HTR-8/SVneo (cell line): ENCODE measurements at places on chromosomes 5 and 9.
A peak's percentile ranks its signal among the peaks of the same experiment; 100 is the strongest.

DNA sequence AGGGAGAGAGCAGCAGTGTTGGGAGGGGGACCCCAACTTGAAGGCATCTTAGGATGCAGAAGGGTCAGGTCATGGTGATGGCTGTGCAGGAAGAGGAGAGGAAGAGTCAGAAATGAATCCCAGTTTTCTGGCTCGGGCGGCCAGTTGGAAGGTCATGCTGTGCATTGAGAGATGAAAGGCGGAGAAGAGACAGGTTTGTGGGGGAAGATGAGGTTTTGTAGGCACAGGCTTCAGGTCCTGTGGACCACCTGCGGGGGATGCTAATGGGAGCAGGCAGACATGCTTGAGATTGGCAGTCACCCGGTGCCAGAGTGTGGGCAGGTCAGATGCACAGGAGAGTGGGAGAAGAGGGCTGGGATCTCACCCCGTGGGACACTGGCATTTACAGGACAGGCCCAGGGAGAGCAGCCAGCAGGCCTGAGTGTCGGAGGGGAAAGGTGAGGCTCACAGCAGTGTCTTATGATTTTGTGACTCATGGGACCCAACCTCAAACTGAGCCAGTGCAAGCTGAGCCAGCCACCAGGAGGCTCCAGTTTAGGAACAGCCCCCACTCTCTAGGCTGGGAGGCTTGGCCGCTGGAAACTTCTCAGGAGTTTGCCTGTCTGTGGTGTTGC lies 17.5 kb downstream of the STXBP1 start:
- DNase-seq: no peak

DNA sequence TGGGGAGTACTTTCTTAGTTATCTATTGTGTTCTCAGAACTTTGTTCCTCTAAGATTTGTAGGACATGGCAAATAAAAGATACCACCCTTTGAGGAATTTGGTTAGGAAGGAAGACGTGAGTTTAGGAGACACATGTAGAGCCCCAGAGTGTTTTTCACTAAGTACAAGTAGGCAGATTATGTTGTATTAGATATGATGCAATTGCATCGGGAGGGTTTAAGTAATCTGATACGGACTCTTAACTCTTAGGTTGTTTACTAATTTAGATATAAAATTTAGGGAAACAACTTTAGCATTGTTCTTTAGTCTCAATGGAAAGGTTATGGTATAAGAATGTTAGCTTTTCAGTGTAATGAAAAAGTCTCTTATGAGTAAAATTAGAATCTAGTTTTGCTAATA lies 84.4 kb downstream of the TRIO start:
- DNase-seq: no peak

GRCh38 chr5:151097061-151097460 lies 16.2 kb upstream of the TNIP1 start:
- DNase-seq: no peak

GRCh38 chr9:125343518-125344275 lies 82.1 kb downstream of the GAPVD1 start:
- no peak for DNase-seq

- no peak for DNase-seq
Observed at GRCh38 chr5:69004676-69005075, 89.1 kb upstream of the SLC30A5 start.

DNA sequence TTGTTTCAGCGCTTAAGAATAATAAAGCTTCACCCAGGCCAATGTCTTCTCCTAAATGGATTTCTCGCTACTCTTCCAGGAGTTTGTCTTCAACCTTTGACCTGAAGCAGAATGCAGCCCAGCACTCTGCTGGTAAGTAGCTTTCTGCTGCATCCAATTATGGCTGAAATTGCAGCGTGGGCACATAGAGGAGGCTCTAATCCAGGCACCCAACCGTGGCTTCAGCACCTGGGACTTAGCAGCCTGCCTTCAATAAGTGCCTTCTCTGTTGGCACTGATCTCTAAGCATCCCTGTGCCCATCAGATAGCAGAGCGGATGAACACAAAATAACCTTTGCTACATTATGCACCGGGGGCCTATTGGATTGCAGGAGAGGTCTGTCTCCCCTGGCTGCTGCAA lies 105.2 kb downstream of the TRIM32 start:
- no peak for DNase-seq

DNA sequence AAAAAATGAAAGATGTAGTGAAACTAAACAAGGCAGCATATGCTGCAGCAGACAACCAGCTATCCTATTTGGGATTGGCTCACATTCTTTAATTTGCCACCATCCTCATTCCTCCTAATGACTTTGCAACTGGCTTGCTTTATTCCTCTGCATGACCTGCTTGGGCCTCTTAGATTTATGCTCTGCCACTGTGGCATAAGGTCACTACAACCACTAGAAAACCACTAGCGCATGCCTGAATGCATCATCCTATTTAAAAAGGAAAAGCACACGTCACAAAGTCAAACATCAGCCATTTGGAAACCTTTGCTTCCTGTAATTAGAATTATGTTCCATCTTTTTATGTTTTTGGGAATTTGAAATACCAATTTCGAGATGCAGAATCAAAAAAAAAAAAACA lies 40.8 kb upstream of the CCDC152 start:
- no peak for DNase-seq

DNA sequence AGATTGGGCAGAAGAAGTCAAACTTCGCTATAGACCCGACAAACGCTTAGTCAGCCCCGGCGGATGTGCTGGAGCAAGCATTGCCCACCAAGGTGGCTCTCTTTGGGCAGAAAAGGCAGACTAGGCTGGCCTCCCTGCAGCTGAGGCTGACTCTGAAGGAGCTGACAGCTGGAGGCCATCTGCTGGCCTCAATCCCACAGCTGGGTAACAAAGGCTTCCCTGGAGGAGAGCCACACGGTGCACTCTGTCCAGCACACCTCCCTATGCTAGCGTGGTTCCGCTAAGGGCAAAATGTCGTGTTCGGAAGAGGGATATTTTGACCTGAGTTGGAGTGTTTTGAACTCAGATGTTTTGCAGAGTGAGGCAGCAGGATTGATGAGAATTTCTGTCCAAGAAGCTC lies 103.5 kb upstream of the PTCH1 start:
- no peak for DNase-seq

DNA sequence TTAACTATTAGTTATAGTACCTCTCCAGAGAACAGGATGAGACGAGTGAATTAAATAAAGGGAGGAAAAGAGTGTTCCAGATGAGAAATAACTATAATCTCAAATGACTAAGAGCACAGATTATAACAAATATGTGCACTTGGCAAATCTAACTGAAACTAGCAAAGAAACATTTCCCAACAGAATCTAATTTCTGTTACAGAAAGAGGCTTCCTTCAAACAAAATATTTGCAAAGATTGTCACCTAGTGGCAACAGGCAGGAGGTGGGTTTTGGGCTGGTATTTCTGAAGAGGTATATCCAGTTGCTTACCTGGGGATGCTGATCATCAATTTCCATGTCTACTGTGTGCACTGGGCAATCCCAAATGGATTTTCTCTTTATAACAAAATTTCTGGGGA lies 5.6 kb upstream of the SPDL1 start:
- no peak for DNase-seq

DNA sequence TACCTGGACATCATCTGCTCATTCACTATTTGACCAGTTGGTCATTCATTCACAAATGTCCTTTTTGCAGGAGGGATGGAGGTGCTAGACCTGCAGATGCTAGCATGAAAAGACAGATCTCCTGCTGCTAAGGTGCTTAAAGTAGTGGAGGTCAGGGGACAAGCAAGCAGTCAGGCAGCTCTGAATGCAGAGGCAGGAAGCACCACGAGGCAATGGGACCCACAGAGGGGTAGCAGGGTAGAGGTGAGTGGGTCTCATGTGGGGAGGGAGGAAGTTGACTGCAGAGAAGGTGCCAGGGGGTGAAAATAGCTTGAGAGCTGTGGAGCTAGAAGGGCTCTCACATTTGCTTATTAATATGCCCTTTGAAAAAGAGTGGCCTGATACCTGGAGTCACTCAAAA lies 25.2 kb downstream of the FXN start:
- no peak for DNase-seq

DNA sequence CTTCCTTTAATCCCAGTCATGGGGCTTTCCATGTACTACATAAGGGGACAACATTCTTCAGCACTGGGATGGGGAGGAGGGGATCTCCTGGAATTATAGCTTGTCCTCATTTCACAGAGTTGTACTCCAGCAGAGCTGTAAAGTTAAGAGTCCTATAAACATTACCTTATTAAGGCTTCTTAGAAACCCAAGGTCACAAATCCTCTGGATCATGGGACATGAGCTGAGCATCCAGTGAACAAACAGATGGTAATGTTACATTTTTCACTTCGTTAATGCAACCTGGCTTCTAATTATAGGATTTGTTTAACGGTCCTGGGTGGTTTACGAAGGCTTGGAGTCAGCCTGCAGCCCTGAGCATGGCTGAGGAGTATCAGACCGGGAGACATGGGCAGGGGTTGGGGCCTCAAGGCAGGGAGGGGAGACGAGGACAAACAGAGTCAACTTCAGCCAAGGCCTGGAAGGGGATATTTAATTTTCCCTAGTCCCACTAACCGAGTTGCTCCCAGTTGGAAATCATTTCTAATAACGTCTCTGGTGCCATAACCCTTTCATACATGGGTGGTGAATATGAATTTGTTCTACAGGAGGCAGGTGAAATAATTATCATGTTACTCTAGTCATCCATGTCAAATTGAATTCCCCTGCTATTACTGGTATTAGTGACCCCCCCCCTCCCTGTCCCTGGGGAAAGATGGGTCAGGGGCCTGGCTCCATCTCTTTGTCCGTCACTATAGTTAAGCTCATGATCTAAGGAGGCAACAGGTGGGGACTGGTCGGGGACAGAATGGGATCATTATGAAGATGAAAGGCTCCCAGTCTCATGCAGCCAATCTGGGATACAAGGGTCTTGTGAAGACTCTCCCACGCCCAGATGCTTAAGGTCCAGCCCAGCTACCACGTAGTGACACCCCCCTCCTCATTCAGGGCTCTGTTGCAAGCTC lies 10.7 kb upstream of the IL17B start:
- no peak for DNase-seq

DNA sequence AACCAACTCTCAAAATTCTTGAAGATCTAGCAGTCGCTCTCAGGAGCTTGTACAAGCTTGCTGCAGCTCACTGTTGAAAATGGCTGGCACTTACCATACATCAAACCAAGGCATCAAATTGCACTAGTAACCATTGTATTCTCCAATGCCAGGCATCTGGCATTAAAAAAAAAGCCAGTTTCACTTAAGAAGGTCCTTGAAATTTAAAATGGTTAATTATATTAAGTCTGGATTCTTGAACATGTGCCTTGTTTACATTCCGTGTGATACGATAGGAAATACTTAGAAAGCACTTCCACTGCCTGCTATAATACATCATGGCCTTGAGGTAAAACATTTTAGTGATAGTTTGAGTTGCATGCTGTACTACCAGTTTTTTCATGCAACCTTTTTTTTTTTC lies 300.7 kb downstream of the KDM4C start:
- DNase-seq: no peak

GRCh38 chr5:167730121-167730520 lies 561.3 kb upstream of the WWC1 start:
- peak; percentile 78 for DNase-seq

GRCh38 chr9:106864373-106865143 lies 1.6 kb downstream of the ZNF462 start:
- DNase-seq: no peak
